Mesangial cell (primary cell): ENCODE measurements at places on chromosomes 1 and 21. TPM values are rescaled to one million over a fixed set of nuclear protein-coding genes. Genes with fewer than 3 reads are reported as not detected.

Gene LHX8
- total RNA-seq: not detected in 2 replicates

Gene PTGS2
- total RNA-seq: 0.16 and 0.38 TPM in 2 replicates

Gene GNB1
- 169 and 212 TPM in 2 replicates for total RNA-seq

Gene SHISAL2A
- not detected in 2 replicates for total RNA-seq

Gene IVL
- total RNA-seq: not detected in 2 replicates

Gene INSRR
- total RNA-seq: under 0.01 TPM in 1 of 2 replicates, not detected in the other

Gene TFAP2E
- total RNA-seq: 0.33 and 1.3 TPM in 2 replicates

Gene IL20
- total RNA-seq: not detected in 2 replicates

Gene ASAP3
- total RNA-seq: 6.8 and 14.5 TPM in 2 replicates

Gene SPRR2B
- not detected in 2 replicates for total RNA-seq

Gene TSACC
- 0.76 TPM in 1 of 2 replicates, not detected in the other for total RNA-seq

Gene FBLIM1
- total RNA-seq: 198 and 268 TPM in 2 replicates

Gene GNAT2
- total RNA-seq: 0.16 TPM in 1 of 2 replicates, not detected in the other
